Activated effector memory CD4-positive, alpha-beta T cell treated with Interleukin-2 at 50 U/mL for 16 hours (primary cell): ENCODE measurements at places on chromosomes 5 and 9.

GRCh38 chr5:157952374-157952685 lies 93.4 kb upstream of the CLINT1 start:
- DNase-seq = no peak

DNA sequence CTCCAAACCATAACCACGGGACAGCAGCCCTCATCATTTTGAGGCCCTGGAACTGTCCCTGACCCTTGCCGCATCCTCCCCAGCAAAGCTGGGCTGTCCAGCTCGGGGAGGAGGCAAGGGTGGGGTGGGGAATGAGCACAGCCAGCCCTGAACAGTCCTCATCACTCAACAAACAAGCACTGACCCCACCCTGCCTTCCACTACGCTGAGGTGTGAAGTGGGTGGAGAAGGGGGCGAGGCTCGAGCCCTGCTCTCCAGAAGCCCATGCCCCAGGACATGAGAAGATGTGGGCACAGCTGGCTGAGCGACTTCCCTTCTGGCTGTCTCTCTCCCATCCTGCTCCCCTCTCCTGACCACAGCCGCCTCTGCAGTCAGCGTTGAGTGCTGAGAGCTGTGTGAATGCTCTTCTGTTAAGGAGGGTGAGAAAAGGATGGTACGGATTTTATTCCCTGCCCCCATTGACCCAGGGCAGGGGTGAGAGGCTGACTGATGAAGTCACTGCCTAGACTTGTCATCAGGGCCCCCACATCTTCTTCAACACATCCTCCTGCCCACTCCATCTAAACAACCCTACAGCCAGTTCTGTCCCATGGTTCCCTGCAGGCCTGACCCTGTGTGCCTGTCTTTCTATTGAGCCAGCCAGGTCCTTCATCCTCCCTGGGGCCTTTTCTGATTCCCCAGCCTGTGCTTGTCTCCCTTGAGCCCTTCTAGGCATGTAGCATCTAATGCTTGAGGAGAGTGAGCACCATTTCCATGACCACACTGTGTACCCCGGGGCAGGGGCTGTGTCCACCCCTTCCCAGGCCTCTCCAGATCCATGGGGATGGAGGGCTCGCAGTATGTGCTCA lies 276.0 kb downstream of the FSTL4 start:
- no peak for DNase-seq

DNA sequence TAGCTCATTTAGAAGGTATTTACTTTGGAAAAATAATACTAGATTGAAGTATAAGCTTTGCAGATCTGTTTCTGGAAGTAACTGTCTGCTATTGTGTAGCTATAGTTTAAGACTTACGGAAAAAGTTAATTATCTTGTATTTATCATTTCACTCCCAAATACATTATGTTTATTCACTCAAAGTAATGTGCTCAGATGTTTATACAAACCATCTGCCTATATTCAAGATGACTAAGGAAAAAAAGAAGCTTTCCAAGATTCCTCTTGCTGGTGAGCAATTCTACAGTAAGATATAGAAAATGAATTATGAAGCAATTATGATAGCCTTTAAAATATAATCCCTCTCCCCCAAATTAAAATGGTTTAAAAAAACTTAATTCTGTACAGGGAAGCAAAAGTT lies 137.9 kb downstream of the KIAA0825 start:
- no peak for DNase-seq

GRCh38 chr9:107890921-107891465 lies 401.4 kb upstream of the KLF4 start:
- no peak for DNase-seq

DNA sequence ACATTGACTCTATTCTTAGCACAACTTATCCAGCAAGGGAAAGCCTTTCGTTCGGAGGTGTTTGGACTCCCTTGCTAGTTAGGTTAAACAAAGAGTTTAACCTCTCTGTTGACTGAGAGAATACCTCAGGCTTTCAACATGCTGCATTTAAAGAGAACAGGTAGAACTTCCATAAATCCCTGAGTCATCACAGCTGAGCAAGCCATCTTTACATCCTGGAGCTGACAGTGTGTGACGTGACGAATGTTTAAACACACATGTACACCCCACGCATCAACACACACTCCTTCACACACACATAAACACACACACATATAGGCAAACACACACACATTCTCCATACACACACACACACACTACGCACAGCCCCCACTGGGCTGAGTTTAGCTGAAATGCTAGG lies 152.8 kb downstream of the ADAMTS12 start:
- DNase-seq = no peak
